ENCODE measurements at places on chromosomes 12 and 14.

DNA sequence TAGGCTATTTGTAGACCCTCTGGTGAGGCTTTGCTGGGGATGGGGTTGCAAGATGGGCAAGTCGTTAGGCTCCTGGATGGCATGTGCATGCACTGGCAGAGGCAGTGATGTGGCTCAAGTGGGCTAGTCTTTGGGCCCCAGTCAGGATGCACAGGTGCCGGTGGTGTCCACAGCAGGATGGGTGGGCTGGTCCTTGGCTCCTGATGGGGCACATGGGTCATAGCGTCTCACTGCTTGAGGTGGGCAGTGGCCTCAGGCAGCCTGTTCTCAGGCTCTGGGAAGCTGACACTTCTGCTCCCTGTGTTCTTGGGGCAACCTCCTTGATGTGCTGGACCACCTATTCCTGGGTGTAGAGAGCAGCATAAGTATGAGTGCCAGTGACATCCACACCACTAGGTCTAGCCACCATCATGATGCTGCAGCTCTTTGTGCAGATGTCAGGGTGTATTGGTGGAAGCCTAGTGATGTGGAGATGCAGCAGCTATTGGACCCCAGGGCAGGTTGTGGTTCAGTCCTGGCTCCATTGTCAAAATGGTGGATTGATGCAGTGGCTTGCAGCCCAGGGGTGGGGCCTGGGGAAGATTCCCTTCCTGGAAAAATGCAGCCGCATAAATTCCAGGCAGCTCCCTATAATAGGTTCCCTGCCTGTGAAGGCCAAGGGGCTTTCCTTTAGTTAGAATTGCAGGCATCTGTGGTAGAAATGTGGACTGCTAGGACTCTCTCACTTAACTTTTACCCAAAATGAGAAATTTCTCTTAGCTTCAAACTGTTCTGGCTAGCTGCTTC lies 742.5 kb upstream of the MDGA2 start:
- no peaks in the 10 kb centered on the region for H3K27me3 ChIP-seq
- H3K4me3 ChIP-seq = no peak overlapping the region
- DNase-seq = no peak
- H3K4me1 ChIP-seq = no peaks in the 10 kb centered on the region
- no peaks in the 10 kb centered on the region for H3K36me3 ChIP-seq
- H3K27ac ChIP-seq = no peak overlapping the region

DNA sequence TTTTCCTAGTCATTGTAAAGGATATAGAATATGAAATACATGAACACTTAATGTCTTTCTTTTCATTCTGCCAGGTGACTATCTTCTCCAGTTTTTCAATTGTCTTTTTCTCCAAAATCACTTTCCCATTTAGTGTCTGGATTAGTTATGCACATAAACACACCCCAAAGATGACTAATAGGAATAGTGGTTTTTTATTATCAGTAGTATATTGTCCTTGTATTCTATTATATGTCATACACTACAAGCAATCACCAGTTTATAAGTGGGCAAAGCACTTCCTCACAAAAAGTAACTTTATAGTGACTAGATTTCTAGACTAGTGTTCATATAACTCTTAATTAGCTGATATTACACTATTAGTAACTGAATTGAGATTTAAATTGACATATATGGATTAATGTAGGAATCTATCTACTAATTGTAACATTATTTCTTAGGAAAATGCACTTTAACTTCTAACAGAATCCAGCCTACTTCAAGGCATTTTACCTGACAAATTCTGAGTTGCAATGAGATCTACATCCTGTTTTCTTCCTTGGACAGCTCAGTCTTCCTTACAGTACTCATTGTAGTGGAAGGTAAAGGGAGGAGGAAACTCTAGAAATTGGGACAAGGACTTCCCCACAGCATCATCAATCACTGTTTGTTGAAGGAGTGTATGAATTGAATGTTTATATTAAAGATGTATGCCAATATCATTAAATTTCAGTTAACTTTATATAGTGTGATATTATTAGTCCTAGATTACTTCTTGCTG lies 186.1 kb upstream of the GARIN2 start:
- H3K4me3 ChIP-seq = no peak overlapping the region
- no peak for DNase-seq
- H3K27me3 ChIP-seq = peaks cover 6% of the 10 kb centered on the region
- peaks cover 6% of the 10 kb centered on the region for H3K4me1 ChIP-seq
- no peaks in the 10 kb centered on the region for H3K36me3 ChIP-seq
- no peak overlapping the region for H3K27ac ChIP-seq

DNA sequence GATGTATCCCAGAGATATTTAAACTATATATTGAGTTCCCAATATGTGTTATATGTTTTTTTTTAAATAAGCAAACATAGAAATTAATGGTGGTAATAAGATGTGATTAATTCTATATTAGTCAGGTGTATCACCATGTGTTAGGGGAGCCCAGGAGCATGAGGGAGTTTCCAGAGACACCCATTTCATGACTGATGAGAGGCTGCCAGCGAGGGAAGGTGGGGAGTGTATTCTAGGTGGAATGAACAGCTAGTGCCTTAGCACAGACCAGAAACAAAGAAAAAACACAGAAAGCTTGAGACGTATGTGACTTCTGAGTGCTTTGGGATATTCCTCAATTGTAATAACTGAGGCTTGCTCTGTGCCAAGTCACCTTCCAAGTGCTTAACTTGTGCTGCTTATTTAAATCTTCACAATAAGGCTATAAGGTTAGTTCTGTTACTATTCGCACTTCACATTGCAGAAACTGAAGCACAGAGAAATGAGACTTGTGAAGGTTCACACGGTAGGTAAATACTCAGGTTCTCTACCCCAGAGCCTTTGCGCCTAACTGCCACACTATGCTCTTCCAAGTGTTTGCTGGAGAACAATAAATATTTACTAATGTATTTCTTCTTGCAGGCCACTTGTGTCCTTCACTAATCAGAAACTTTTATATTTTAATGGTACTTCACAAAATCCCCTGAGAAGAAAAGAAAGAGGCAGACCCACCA lies 17.9 kb upstream of the MGP start:
- H3K27me3 ChIP-seq = no peaks in the 10 kb centered on the region
- no peak overlapping the region for H3K4me3 ChIP-seq
- H3K27ac ChIP-seq = no peak overlapping the region
- peaks cover 10% of the 10 kb centered on the region for H3K4me1 ChIP-seq

DNA sequence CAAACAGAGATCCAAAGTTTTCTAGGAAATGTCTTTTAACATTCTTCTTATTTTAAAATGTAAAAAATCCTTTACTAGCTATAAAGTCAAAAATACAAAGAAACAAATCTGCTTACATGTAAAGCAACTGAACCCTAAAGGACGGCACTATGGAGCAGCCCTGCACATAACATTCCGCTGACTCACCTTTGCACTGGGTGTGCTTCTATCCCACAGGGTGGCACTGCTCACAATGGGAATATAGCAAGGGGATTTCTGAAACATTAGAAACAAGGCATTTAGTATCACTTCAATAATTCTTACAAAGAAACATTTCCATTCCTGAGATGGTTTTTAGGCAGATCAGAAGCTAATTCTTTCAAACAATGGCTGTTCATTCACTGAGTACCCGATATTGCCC lies 94.3 kb downstream of the C12orf42 start:
- no peaks in the 10 kb centered on the region for H3K36me3 ChIP-seq
- H3K27ac ChIP-seq = no peak overlapping the region
- DNase-seq = no peak
- no peaks in the 10 kb centered on the region for H3K27me3 ChIP-seq
- no peak overlapping the region for H3K4me3 ChIP-seq

GRCh38 chr14:89616425-89616824 lies 199.4 kb upstream of the FOXN3 start:
- H3K27me3 ChIP-seq = no peaks in the 10 kb centered on the region
- H3K36me3 ChIP-seq = peaks cover 29% of the 10 kb centered on the region
- DNase-seq = no peak
- H3K27ac ChIP-seq = peak overlapping the region; percentile 97

DNA sequence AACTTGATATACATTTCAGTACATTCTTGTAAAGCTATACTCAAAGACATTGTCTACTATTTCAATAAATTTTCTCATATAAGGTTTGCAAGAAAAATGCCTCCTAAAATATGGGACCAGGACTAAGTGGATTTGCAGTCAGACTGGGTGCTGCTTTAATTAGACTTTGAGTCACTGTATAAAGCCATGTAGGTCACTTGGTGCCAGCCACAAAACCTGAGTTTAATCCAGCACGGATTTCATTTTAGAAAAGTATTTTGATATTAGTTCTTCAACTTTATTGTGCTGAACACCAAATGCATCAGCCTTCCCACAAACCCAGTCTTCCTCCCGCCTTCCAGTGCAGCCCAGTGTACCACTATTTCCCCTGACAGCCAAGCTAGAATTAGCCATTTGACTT lies 9.9 kb upstream of the NID2 start:
- H3K4me1 ChIP-seq = no peaks in the 10 kb centered on the region
- H3K27ac ChIP-seq = no peak overlapping the region
- no peak overlapping the region for H3K4me3 ChIP-seq
- DNase-seq = no peak
- no peaks in the 10 kb centered on the region for H3K36me3 ChIP-seq
- H3K27me3 ChIP-seq = peaks cover 52% of the 10 kb centered on the region

DNA sequence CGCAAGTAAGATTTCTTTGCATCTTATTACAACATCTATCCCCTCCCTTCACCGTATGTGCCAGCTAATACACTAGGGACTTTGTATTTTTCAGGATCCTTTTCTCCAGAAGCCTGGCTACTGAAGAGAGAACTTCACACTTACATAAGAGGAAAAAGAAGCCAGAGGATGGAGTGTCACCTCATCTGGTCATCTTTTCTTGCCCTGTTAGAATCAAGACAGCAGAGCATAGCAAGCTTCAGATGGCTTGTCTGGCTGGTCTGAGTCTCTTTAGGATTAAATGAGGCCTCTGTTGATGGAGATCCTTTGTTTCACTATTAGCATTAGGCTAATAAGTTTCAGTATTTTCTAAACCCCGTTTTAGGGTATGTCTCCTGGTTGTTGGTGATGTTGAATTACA lies 14.4 kb upstream of the AACS start:
- no peaks in the 10 kb centered on the region for H3K36me3 ChIP-seq
- no peak for DNase-seq
- no peak overlapping the region for H3K4me3 ChIP-seq
- no peaks in the 10 kb centered on the region for H3K27me3 ChIP-seq

- no peak overlapping the region for H3K27ac ChIP-seq
- no peak for DNase-seq
- no peak overlapping the region for H3K4me3 ChIP-seq
- peaks cover 26% of the 10 kb centered on the region for H3K4me1 ChIP-seq
Observed at GRCh38 chr14:58663494-58664111, 25.8 kb downstream of the DACT1 start.

- H3K4me3 ChIP-seq = no peak overlapping the region
- no peak for DNase-seq
- H3K36me3 ChIP-seq = peaks cover 24% of the 10 kb centered on the region
- H3K27ac ChIP-seq = no peak overlapping the region
Observed at GRCh38 chr12:111748151-111748672, 18.5 kb upstream of the ALDH2 start.

- H3K27me3 ChIP-seq = no peaks in the 10 kb centered on the region
- no peak overlapping the region for H3K27ac ChIP-seq
- H3K36me3 ChIP-seq = no peaks in the 10 kb centered on the region
- no peak overlapping the region for H3K4me3 ChIP-seq
- no peaks in the 10 kb centered on the region for H3K4me1 ChIP-seq
Observed at GRCh38 chr12:131203666-131204415, 250.1 kb downstream of the ADGRD1 start.

DNA sequence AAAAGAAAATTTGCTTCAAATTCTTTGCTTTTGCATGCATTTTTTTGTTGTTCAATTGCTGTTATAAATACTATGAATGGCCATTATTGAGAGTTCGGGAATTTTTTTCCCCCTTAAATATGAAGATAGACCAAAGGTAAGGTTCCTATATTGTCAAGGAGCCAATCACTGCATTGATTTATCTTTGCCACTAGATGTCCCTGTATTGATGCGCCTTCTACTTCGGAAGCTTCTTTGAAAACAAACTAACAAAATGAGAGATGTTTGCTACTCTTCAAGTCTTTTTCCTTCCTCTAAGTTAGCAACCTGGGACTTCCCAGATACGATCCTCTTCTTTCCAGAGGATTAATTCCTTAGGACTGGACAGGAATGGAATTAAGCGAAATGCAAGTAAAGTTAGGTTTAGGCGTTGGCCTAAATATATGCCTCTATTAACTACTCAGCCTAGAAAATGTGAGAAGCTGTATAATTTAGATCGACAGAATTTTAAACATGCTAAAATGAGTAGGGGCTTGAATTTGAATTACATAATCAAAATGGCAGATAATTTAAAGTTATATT lies 318.1 kb downstream of the AEBP2 start:
- peaks cover 14% of the 10 kb centered on the region for H3K4me1 ChIP-seq
- H3K27ac ChIP-seq = no peak overlapping the region
- no peak for DNase-seq
- H3K4me3 ChIP-seq = no peak overlapping the region

DNA sequence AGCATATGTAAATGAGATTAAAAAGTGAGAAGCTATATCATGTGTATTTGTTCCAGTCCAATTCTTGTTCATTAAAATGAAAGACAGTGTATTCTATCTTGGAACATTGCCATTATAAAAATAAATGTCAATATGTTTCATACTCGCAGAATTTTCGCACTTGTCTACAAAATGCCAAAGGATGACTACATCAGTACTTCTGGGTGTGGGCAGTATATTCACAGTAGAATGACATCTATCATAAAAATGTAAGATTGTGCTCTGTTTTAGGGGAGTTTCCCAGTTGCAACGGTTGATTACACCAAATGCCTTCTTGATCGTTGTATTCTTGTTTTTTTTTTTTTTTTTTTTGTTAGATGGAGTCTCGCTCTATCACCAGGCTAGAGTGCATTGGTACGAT lies 292.3 kb upstream of the E2F7 start:
- DNase-seq = no peak
- no peaks in the 10 kb centered on the region for H3K36me3 ChIP-seq
- no peak overlapping the region for H3K27ac ChIP-seq
- H3K4me3 ChIP-seq = no peak overlapping the region
- no peaks in the 10 kb centered on the region for H3K4me1 ChIP-seq
